ENCODE measurements at places on chromosomes 1 and 21.

DNA sequence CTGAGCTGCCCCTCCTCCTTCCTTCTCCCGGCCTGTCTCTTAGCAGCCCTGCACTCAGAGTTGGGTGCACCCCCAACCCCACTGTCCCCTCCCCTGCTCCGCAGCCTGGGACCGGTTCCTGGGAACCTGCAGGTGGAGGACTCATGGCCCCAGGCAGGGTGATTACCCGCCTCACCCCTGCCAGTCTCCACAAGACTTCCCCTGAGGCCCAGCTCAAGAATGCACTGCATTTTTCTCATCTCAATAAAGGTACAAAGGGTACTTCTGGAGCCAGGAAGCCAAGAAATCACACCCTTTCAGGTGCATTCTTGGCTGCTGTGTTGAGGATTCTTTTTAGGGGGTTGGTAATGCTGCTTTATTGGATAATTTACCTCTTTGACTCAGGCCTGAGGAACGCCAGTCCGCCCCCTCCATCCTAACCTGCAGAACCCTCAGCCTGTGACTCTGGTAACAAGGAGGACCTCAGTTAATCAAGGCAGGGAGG is 126.3 kb upstream of the TMPRSS2 start:
- DNase-seq = no peak

DNA sequence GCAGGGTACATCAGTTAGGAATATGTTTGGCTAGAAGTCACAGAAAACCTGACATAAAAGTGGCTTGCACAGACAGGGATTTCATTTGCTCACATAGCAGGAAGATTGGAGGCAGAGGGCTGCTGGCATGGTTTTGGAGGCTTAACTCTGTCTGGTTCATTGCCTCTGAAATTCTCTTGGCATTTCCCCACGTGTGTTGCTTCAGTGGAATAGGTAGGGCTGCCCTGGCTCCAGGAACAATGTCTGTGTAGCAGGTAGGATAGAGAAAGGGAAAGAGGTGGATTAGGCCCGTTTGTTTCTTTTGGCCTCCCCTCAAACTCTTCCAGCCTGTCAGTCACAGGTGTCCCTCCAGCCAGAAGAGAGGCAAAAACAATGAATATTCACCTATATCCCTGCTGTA is 20.5 kb upstream of the SIPA1L2 start:
- DNase-seq = no peak

DNA sequence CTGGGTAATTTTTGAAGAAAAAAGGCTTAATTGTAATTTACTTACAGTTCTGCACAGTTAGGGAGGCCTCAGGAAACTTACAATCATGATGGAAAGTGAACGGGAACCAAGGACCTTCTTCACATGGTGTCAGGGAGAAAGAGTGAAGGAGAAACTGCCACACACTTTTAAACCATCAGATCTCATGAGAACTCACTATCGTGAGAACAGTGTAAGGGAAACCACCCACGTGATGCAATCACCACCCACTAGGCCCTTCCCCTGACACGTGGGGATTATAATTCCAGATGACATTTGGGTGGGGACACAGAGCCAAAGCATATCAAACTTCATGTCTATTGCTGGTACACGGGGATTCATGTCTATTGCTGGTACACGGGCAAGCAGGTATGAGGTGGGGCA is 5.3 kb upstream of the SFT2D2 start:
- DNase-seq = no peak

DNA sequence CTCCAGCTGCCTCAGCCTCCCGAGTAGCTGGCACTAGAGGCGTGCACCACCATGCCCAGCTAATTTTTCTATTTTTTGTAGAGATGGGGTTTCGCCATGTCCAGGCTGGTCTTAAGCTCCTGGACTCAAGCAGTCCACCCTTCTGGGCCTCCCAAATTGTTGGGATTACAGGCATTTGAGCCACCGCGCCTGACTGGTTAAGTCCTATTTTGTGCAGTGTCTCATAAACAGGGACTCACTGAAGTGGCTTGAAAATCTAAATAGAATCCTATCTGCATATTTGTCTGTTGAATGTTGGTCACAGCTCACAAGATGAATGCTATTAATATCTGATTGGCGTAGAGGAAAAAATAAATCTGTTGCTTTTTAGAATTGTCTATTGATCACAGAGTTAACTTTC is 5.9 kb upstream of the CHAF1B start:
- peak; percentile 11 for DNase-seq

DNA sequence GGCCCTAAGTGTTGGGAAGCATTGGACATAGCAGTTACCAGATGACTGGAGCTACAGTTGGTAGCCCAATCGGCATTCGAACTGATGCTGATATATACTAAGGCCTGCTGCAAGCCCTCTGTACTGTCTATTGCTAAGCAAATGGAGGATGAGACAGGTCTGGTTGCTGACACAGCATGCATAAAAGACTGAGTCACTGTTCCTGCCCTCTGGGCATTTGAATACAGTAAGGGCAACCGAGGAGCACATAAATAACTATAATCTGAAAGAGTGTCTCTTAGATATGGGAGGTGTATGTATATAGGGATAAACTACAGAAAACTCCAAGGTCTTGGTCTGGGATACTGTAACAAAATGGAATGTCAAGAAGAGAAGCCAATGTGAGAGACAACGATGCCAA is 16.8 kb upstream of the MARK1 start:
- DNase-seq = peak; percentile 37

DNA sequence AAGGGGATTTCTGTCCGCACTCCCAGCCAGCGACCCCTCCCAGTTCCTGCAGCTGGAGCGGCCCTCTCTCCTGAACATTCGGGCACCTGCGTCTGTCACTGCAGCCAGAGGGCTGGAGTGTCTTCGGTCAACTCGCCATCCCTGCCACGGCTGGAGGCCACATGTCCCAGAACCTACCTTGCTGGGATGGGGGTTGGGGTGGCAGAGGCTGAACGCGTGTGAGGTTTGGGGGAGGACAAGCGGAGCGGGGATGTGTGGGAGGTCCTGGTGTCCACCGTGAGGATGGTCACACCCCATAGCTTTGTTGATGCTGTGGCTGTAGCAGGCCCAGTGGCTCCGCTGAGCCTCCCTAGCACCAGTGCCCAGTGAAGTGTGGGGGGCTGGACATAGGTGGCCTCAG is 14.8 kb upstream of the C1orf174 start:
- no peak for DNase-seq

DNA sequence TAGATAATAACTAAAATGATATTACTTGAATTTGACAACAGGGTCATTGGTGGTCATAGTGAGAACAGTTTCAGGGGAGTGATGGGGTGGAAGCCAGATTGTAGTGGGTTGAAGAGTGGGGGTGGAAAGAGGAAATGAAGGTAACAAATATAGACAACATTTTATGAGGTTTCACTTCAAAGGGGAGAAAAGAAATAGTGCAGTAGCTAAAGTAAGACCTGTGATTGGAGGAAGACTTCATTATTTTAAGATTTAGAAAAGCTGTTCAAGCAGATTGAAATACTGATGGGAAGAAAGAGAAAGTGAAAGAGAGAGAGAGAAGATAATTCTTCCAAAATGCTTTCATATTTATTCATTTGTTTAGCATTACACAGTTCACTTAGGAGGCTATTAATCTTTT is 52.0 kb upstream of the KCNA3 start:
- no peak for DNase-seq

GRCh38 chr1:40039245-40039756 is 1.2 kb upstream of the CAP1 start:
- DNase-seq = no peak

- no peak for DNase-seq
Measured at GRCh38 chr1:92065042-92065441, 10.2 kb downstream of the SETSIP start.

GRCh38 chr1:110880708-110881374 is 7.9 kb downstream of the CD53 start:
- no peak for DNase-seq

GRCh38 chr1:54120698-54121481 is 31.9 kb downstream of the CDCP2 start:
- DNase-seq = no peak

GRCh38 chr1:219906924-219907771 is 21.2 kb downstream of the SLC30A10 start:
- no peak for DNase-seq

DNA sequence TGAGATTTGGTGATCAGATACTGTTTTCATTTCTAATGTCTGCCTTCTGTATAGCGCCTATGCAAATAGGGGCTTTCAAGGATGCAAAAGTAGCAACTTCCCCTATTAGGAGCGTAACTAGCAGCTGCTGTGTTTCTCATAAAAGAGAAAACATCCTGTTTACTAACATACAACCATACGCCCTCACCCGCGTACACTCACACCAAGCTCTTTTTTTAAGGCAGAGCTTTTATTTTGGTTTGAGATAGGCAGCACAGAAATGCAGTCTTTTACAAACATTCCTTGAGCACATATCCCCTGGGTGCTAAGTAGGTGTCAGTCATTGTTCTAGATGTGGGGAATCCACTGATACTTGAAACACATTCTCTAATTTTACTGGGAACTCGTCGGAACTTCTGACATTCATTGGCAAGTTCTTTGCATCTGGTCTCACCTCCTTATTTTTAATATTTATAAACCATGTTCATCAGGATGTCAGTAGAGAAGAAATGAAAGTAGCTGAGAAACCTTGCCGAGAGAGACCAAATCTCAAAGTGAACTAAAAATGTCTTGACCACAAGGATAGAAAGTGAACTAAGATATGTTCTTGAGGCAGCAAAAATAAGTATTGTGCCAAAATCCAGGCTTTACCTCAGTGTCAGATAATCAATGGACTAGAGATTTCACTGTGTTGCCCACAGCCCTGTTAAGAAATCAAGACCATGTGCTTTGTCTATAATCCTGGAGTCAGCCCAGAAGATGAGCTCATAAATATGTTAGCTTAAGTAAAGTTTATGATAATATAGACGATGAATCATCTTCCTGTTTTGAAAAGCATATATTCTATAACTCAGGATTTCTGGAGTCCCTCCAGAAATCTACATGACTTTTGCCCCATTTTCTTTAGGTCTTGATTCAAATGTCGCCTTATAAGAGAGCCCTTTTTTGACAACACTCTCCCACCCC is 350.9 kb downstream of the ST6GALNAC3 start:
- peak; percentile 78 for DNase-seq

- no peak for DNase-seq
Measured at GRCh38 chr21:38775733-38776132, 30.0 kb upstream of the ETS2 start.

GRCh38 chr1:97507863-97508262 is 413.0 kb downstream of the DPYD start:
- DNase-seq = peak; percentile 28

DNA sequence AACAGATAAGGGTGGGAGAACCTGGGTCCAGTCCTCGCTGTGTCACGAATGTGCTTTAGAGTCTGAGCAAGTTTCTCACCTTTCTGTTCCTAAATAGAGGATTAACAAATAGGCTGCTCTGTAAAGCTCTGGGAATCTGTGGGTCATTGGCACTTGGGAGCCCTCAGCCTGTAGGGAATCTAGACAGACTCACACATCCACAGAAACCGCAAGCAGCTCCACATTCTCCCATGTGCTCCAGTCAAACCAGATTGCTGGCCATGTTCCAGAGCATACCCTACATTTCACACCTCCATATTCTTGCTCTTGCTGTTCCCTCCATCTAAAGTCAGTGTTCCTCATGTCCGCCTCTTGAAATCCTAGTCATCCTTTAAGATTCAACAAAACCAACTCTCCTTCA is 7.8 kb upstream of the AHCYL1 start:
- no peak for DNase-seq

GRCh38 chr1:147630447-147630846 is 39.9 kb downstream of the ACP6 start:
- DNase-seq = no peak

GRCh38 chr1:224189561-224189960 is 6.5 kb downstream of the DEGS1 start:
- no peak for DNase-seq

GRCh38 chr1:30942326-30942963 is 33.9 kb upstream of the SDC3 start:
- DNase-seq = no peak

GRCh38 chr1:101064697-101065096 is 39.1 kb upstream of the DPH5 start:
- DNase-seq = no peak

GRCh38 chr1:189764391-189765320 is 713.0 kb downstream of the BRINP3 start:
- DNase-seq = no peak

DNA sequence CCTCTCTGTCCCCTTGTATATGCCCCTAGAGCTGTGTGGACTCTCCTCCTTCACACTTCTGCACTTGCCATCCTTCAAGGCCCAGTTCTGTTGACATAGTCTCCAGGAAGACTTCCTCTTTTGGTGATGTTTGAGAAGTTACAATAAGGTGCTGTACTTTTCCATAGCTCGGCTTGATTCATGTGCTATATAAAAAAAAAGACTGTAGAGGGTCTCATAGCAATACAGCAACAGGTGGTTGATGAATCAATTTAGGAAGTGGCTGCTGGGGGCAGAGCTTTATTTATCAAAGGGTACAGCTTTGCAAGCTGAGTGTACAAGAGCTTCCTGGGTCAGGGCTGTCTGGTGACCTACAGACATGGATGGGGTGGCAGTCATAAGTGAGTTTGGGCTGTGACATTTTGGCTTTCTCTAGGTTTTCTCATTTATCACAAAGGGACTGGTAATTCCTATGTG is 102.7 kb downstream of the RUNX1 start:
- no peak for DNase-seq

Data from adipocyte (in vitro differentiated cells).